SJCRH30 (cell line): ENCODE measurements at places on chromosomes 7 and 10. TPM values are rescaled to one million over a fixed set of nuclear protein-coding genes. Genes with fewer than 3 reads are reported as not detected.

DNA sequence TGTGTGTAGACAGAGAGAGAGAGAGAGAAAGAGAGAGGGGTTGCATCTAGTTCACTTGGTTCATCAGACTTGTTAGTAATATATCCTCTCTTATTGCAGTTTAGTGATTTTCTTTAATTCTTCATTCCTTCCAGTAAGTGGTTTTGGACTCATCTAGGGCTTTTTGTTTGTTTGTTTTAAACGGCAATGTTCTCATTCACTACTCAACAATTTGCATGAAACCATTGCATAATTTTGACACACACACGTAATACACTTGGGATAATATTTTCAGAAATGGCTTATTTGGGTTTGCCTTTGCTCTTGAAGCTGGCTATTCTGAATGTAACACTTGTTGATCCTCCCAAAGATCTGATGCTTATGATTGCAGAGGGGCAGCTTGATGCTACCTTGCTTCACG lies 16.4 kb upstream of the ZNF32 start:
- no peak overlapping the region for H3K27ac ChIP-seq
- H3K36me3 ChIP-seq = no peaks in the 10 kb centered on the region
- H3K4me3 ChIP-seq = no peak overlapping the region
- no peaks in the 10 kb centered on the region for H3K27me3 ChIP-seq
- no peak for DNase-seq

GRCh38 chr10:8365935-8366911 lies 311.7 kb downstream of the GATA3 start:
- H3K27ac ChIP-seq = no peak overlapping the region
- H3K4me3 ChIP-seq = no peak overlapping the region
- DNase-seq = peak; percentile 3
- H3K4me1 ChIP-seq = no peaks in the 10 kb centered on the region
- no peaks in the 10 kb centered on the region for H3K27me3 ChIP-seq

GRCh38 chr10:48523212-48523819 lies 81.6 kb downstream of the ARHGAP22 start:
- H3K4me3 ChIP-seq = no peak overlapping the region
- no peaks in the 10 kb centered on the region for H3K27me3 ChIP-seq
- H3K27ac ChIP-seq = no peak overlapping the region
- DNase-seq = no peak
- no peaks in the 10 kb centered on the region for H3K36me3 ChIP-seq
- peaks cover 5% of the 10 kb centered on the region; the same call in 1 of the 2 replicates for H3K4me1 ChIP-seq

- 0 out of 2 replicates have a peak, but pooled peaks cover 4% of the 10 kb centered on the region for H3K27me3 ChIP-seq
- no peak for DNase-seq
- no peak overlapping the region for H3K4me3 ChIP-seq
- H3K27ac ChIP-seq = no peak overlapping the region
- no peaks in the 10 kb centered on the region for H3K4me1 ChIP-seq
Observed at GRCh38 chr10:111996103-111996502, 187.5 kb downstream of the GPAM start.

DNA sequence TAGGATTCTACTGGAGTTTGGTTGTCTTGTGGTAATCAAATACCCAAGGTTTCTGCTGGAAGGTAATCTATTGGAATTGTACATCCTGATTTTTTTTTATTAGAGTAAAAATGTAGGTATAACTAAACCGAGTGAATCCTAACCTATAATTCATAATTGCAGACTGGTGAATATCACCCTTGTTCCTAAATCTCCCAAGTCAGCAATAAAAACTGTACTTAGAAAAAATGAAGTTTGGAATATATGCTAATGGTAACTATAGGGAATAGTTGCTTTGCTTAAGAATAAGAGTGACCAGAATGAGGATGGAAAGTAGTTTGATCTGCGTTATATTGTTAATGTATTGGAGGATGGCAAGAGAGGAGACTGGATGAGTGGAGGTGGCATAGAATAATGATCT lies 10.7 kb upstream of the FZD8 start:
- no peaks in the 10 kb centered on the region for H3K27me3 ChIP-seq
- H3K36me3 ChIP-seq = no peaks in the 10 kb centered on the region
- DNase-seq = no peak
- H3K4me3 ChIP-seq = no peak overlapping the region
- H3K4me1 ChIP-seq = no peaks in the 10 kb centered on the region

Gene IFIT2
- 0.26 and 0.28 TPM in 2 replicates for total RNA-seq

Gene HEPACAM2
- total RNA-seq = 3.0 and 4.2 TPM in 2 replicates

- no peak overlapping the region for H3K27ac ChIP-seq
- no peaks in the 10 kb centered on the region for H3K27me3 ChIP-seq
- no peak overlapping the region for H3K4me3 ChIP-seq
- H3K4me1 ChIP-seq = no peaks in the 10 kb centered on the region
- no peaks in the 10 kb centered on the region for H3K36me3 ChIP-seq
Observed at GRCh38 chr10:9814285-9814864, 1203.3 kb upstream of the CELF2 start.

Gene FAM25C
- total RNA-seq = not detected in 2 replicates
